ENCODE measurements at places on chromosomes 16 and 17. TPM values are rescaled to one million over a fixed set of nuclear protein-coding genes. Genes with fewer than 3 reads are reported as not detected.

YBX2 gene
- 6.9 TPM for polyA plus RNA-seq

TBC1D3C gene
- polyA plus RNA-seq, result 11.0 TPM

SLC16A6 gene
- polyA plus RNA-seq, result 2.3 TPM

MPV17L gene
- 17.2 TPM for polyA plus RNA-seq

CCL3 gene
- polyA plus RNA-seq, result 5.8 TPM

TMIGD1 gene
- not detected for polyA plus RNA-seq

SP6 gene
- 0.92 TPM for polyA plus RNA-seq

XYLT2 gene
- polyA plus RNA-seq, result 15.3 TPM

IKZF3 gene
- 0.08 TPM for polyA plus RNA-seq

AOC3 gene
- polyA plus RNA-seq, result 2.9 TPM
